ENCODE measurements at places on chromosomes 16 and 17. TPM values are rescaled to one million over a fixed set of nuclear protein-coding genes. Genes with fewer than 3 reads are reported as not detected.

The CYTH1 gene
- 25.3 TPM for polyA plus RNA-seq

The TBC1D3I gene
- polyA plus RNA-seq: not detected

The TEKT1 gene
- not detected for polyA plus RNA-seq

The KCNH6 gene
- polyA plus RNA-seq: 4.8 TPM

The KCNAB3 gene
- 0.71 TPM for polyA plus RNA-seq

DNA sequence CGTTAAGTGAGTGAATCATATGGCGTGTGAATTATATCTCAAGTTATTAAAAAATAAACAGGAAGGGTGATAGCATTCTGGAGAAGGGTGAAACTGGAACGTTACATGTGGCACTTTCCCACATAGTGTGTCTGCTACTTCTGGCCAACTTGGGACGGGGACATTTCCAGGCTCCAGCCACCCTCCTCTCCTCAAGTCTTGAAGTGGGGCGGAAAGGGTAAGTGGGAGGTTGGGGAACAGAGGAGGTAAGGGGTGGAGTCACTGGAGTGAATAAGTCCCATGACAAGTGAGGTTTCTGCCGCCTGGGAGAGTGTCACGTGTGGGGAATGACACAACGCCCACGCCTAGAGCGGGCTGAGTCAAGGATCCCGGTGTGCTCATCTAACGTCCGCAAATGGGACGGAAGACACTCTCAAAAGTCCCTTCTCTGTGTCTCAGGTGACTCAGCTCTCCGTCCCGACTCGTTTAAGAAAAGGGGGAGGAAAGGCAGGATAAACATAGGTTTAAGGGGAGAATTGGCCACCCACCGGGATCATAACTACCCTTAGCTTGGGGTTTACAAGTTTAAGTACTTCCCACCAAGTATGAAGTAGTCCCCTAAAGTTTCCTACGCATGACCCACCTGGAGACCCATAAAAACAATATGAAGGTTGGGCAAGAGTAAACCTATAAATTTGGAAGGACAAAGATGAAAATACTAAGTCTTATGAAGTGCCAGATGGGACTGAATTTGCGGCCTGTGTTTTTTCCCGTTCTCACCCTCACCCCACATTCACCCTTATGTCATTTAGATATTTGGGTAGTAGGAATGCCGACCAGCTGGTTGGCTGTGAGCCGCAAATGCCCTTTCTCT, 1.2 kb upstream of the SPAG9 start:
- DNase-seq: peak; percentile 92

GRCh38 chr17:57312242-57312641, 55.9 kb downstream of the MSI2 start:
- DNase-seq: no peak

DNA sequence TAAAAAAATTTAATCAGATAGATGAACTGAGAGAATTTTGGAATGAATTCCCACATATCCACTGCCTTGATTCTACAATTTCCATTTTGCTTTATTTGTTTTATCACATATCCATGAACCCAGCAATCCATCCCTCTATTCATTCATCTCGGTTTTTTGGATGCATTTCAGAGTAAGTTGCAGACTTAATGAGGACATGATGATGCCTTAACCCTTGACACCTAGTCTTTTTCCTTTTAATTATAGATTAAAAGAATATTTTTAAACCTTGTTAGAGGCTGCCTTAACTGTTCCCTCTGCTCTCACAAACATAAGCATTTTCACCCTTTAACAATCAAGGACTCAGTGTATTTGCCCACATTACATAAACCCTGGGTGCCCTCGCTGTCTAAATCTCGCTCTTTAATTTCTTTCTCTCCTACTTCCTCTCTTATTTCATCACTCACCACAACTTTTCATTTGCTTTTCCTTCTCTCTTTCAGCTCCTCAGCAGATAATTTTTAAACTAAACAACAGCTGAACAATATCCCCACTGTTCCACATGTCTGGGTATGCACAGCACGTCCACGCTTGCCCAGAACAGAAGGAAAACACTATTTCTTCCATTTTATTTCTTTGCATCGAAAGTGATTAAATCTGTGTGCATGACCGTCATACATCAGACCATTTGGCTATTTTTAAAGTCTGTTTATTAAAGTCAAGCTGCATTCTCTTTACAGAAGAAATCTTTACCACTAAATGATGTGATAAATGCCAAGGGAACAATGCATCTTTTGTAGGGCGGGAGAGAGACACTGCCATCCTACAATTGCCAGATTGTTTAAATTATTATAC, 39.9 kb downstream of the IQCK start:
- peak; percentile 67 for DNase-seq

Measured in kidney (tissue), 22 donors.